ENCODE measurements at places on chromosomes 2 and 18. TPM values are rescaled to one million over a fixed set of nuclear protein-coding genes. Genes with fewer than 3 reads are reported as not detected.

GRCh38 chr2:108958002-108958401 is 31.0 kb downstream of the EDAR start:
- no peak overlapping the region for H3K4me3 ChIP-seq
- H3K27me3 ChIP-seq, result no peaks in the 10 kb centered on the region
- DNase-seq, result no peak
- H3K36me3 ChIP-seq, result no peaks in the 10 kb centered on the region

GRCh38 chr18:62880673-62881364 is 165.5 kb downstream of the PHLPP1 start:
- H3K27me3 ChIP-seq, result no peaks in the 10 kb centered on the region
- no peak overlapping the region for H3K4me3 ChIP-seq
- H3K27ac ChIP-seq, result no peak overlapping the region
- no peak for DNase-seq
- H3K4me1 ChIP-seq, result no peaks in the 10 kb centered on the region

Gene REG1B
- polyA plus RNA-seq, result not detected

Gene NEB
- polyA plus RNA-seq, result 0.21 TPM

DNA sequence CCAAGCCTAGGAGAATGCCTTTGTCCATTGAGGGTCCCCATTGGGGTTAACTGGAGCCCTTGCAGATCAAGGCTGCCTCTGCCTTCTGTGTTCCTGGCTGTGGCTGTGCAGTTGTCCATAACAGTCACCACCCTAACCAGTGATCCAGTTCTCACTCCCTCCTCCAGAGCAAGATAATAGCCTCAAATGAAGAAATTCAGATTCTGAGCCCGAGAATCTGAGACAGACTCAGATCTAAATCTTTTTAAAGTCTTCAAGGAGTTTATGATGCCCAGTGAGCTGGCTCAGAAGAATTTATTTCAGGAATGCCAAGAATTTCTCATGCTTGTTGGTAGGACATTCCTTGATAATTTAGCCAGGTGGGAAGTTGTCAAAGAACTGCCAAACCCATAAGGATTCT is 44.3 kb upstream of the RAB6C start:
- H3K27ac ChIP-seq, result no peak overlapping the region
- H3K36me3 ChIP-seq, result no peaks in the 10 kb centered on the region
- no peaks in the 10 kb centered on the region for H3K27me3 ChIP-seq
- no peak overlapping the region for H3K4me3 ChIP-seq

Gene HOXD13
- polyA plus RNA-seq, result not detected

- H3K4me1 ChIP-seq, result peaks cover 14% of the 10 kb centered on the region
- DNase-seq, result peak; percentile 8
- H3K27ac ChIP-seq, result no peak overlapping the region
- no peak overlapping the region for H3K4me3 ChIP-seq
- no peaks in the 10 kb centered on the region for H3K36me3 ChIP-seq
These were observed 38.7 kb upstream of the HAAO start for GRCh38 chr2:42830922-42831574.

DNA sequence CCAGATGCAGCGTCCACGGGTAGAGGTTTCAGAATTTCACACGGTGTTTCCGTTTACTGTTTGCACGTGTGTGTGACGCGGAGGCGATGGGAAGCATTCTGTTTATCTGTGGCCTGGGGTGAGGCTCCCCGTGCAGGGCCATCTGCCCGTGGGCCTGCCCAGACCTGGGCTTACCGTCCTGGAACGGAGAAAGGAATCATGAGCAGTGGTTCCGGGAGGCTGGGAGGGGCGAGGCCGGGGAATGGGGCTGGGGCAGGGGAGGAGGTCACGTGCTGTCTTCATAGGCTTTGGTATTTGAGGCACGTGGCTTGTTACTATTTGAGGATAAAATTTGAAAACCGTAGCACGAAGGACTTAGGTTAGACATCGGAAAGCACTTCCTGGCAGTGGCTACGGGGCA is 77.9 kb downstream of the RTP5 start:
- H3K27ac ChIP-seq, result no peak overlapping the region
- no peak overlapping the region for H3K4me3 ChIP-seq
- DNase-seq, result no peak
- peaks cover 3% of the 10 kb centered on the region for H3K4me1 ChIP-seq
- no peaks in the 10 kb centered on the region for H3K36me3 ChIP-seq

GRCh38 chr2:8121826-8122513 is 559.9 kb upstream of the ID2 start:
- no peak overlapping the region for H3K4me3 ChIP-seq
- no peak overlapping the region for H3K27ac ChIP-seq
- peaks cover 13% of the 10 kb centered on the region for H3K4me1 ChIP-seq
- no peaks in the 10 kb centered on the region for H3K36me3 ChIP-seq

Gene RAB6D
- polyA plus RNA-seq, result not detected

Gene APLF
- 2.2 TPM for polyA plus RNA-seq

GRCh38 chr2:110198016-110198415 is 6.8 kb downstream of the NPHP1 start:
- no peak overlapping the region for H3K4me3 ChIP-seq
- H3K4me1 ChIP-seq, result no peaks in the 10 kb centered on the region
- DNase-seq, result no peak
- H3K36me3 ChIP-seq, result no peaks in the 10 kb centered on the region

DNA sequence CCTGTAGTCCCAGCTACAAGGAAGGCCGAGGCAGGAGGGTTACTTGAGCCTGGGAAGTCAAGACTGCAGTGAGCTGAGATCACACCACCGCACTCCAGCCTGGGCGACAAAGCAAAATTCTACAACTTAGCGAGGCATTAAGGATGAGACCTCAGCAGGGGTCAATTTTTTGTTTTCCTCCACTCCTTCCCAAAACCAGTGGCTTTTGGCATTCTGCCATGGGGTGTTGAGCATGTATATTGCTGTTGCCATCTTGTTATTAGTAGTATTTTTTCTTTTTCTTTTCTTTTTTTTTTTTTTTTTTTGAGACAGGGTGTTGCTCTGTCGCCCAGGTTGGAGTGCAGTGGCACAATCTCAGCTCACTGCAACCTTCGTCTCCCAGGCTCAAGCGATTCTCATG is 8.9 kb upstream of the GIGYF2 start:
- H3K27ac ChIP-seq, result no peak overlapping the region
- no peaks in the 10 kb centered on the region for H3K36me3 ChIP-seq
- DNase-seq, result no peak
- no peak overlapping the region for H3K4me3 ChIP-seq
- H3K27me3 ChIP-seq, result no peaks in the 10 kb centered on the region
- H3K4me1 ChIP-seq, result peaks cover 1% of the 10 kb centered on the region

- no peak overlapping the region for H3K4me3 ChIP-seq
- H3K27ac ChIP-seq, result no peak overlapping the region
These were observed 1106.4 kb upstream of the ZEB2 start for GRCh38 chr2:145626301-145626700.

- H3K36me3 ChIP-seq, result no peaks in the 10 kb centered on the region
- H3K4me1 ChIP-seq, result no peaks in the 10 kb centered on the region
- no peak for DNase-seq
- H3K4me3 ChIP-seq, result no peak overlapping the region
- no peak overlapping the region for H3K27ac ChIP-seq
These were observed 7.0 kb downstream of the GPR35 start for GRCh38 chr2:240632306-240632721.

Gene ANKRD23
- polyA plus RNA-seq, result 6.4 TPM

DNA sequence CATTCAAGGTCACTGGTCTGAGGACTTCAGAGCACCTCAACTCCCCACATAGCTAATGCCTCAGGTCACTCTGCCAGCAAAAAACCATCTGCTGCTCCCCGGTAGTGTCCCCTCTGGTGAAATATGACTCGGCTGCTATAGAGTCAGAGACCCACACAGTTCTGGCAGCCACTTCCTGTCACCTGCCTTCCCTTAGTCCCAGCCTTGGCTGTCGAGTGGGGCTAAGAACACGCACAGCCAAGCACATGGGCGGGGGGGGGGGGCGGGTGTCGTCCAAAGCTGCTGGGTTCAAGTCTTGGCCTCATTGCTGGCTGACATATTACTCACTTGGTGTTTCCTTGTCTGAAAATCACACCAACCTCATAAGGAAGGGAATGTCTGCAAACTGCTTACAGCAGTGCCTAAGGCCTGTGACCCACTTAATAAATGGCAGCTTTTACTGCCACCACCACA is 37.5 kb downstream of the POLR1A start:
- no peak overlapping the region for H3K27ac ChIP-seq
- H3K27me3 ChIP-seq, result no peaks in the 10 kb centered on the region
- H3K4me3 ChIP-seq, result no peak overlapping the region

DNA sequence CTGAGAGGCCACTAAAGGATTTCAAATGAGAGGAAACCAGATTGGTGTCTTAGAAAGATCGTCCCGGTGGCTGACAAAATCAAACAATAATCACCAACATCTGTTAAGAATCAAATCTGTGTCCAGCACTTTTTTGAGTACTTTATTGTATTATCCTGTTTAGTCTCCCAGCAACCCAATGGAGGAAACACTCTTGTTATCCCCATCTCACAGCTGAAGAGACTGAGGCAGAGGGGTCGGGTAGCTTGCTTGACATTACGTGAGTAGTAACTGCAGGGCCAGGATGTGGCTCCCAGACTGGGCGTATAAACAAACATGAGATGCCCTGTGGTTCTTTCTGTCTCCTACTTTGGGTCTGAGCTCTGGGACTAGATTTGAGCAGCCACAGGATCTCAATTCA is 76.0 kb downstream of the KLHL29 start:
- H3K27ac ChIP-seq, result no peak overlapping the region
- no peak overlapping the region for H3K4me3 ChIP-seq
- H3K4me1 ChIP-seq, result no peaks in the 10 kb centered on the region
- no peaks in the 10 kb centered on the region for H3K36me3 ChIP-seq
- no peak for DNase-seq
- H3K27me3 ChIP-seq, result no peaks in the 10 kb centered on the region

DNA sequence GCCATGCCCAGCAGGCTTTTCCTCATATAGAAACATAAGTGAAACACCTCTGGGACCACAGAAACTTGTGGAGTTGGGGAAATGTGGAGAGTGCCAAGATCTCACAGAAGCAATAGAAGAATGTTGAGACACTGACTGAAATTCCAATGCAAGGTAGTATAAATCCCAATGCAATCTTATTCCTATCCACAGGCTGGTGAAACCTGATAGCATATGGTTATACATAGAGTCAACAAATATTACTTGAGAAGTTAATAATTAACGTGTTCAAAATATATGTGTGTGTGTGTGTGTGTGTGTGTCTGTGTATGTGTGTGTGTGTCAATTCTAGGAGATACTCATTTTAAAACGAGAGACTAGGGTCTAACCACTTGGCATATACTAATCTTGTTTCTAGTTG is 776.8 kb upstream of the ACVR2A start:
- H3K27me3 ChIP-seq, result no peaks in the 10 kb centered on the region
- DNase-seq, result no peak
- H3K4me3 ChIP-seq, result no peak overlapping the region
- no peak overlapping the region for H3K27ac ChIP-seq
- H3K36me3 ChIP-seq, result no peaks in the 10 kb centered on the region
- no peaks in the 10 kb centered on the region for H3K4me1 ChIP-seq

- no peaks in the 10 kb centered on the region for H3K27me3 ChIP-seq
- DNase-seq, result no peak
- no peaks in the 10 kb centered on the region for H3K36me3 ChIP-seq
- no peaks in the 10 kb centered on the region for H3K4me1 ChIP-seq
- H3K4me3 ChIP-seq, result no peak overlapping the region
- no peak overlapping the region for H3K27ac ChIP-seq
These were observed 681.6 kb upstream of the KLHL29 start for GRCh38 chr2:22703286-22703920.

Gene SH3RF3
- 3.6 TPM for polyA plus RNA-seq

Gene CHRNG
- polyA plus RNA-seq, result not detected

Gene TUBB8B
- polyA plus RNA-seq, result 0.25 TPM

Gene GLB1L
- polyA plus RNA-seq, result 12.8 TPM

DNA sequence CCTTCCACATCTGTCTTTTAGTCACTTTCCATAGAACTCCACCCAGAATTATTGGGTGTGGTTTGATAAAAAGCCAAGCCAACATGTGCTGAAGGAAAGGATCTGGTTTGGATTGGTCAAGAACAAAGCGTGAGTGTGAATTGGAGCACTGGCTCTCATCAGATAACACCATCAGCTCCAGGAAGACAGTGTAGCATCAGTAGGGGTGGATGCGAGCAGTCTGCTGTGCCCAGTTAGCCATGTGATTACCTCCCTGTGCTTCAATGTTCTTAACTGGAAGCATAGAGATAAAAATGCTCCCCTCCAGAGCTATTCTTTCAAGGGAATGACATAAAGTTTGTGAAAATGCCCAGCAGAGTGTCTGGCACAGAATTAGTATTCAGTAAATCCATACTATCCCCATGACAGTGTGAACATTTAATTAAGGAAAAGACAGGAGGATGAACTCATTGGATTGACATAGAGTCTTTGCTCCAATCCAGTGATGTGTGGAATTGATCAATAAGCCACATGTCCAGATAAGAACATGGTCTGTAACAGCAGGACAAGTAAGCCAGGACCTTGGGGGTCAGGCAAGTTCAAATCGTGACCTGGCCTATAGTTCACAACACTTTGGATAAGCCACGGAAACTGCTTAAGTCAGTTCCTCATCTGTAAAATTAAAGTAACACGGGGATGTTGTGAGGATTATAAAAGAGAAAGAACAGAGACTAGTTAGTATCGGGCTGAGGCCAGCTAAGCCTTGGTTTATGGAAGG is 68.0 kb downstream of the FAM124B start:
- H3K27me3 ChIP-seq, result no peaks in the 10 kb centered on the region
- DNase-seq, result no peak
- no peaks in the 10 kb centered on the region for H3K36me3 ChIP-seq
- no peak overlapping the region for H3K4me3 ChIP-seq

Gene ASTL
- polyA plus RNA-seq, result 0.67 TPM

Gene AQP12B
- not detected for polyA plus RNA-seq

DNA sequence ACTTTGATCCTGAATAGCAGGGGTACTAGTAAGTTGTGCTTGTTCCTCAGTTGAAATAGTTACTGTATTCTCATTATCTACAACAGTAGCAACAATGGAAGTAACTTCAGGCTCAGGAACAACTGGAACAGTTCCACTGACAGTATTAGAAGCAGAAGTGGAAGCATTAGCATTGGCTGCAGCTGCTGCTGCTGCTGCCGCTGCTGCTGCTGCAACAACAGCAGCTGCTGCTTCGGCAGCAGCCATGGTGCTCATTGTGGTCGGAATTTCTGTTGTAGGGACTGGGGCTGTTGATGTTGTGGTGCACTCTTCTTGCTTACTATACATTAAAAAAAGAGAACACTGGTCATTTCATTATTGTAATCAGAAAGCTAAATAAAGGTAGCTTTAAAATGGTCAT is 40.8 kb downstream of the PRPF40A start:
- no peak for DNase-seq
- H3K4me3 ChIP-seq, result no peak overlapping the region
- H3K27ac ChIP-seq, result no peak overlapping the region

Gene GKN1
- not detected for polyA plus RNA-seq

GRCh38 chr2:224410946-224411561 is 9.1 kb upstream of the FAM124B start:
- no peaks in the 10 kb centered on the region for H3K4me1 ChIP-seq
- no peaks in the 10 kb centered on the region for H3K36me3 ChIP-seq
- DNase-seq, result no peak

DNA sequence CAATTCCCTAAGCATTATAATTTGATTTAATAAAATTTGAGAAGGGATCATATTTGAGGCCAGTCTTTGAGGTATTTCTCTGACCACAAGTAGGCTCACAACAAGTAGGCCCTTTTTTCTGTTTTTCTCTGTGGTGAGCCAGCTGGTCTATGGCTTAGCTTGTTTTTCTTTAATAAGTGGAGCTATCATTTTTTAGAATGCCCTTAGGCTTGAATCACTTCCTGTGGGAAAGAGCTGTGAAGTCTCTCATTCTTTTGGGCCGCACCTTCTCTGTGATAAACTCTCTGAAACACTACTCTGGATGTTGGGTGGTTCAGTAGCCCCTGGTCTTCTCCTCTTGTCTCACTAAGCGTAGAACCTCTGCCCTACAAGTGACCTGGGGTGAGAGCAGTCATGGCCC is 235.9 kb downstream of the SUCLG1 start:
- no peak overlapping the region for H3K27ac ChIP-seq
- no peaks in the 10 kb centered on the region for H3K27me3 ChIP-seq
- H3K4me3 ChIP-seq, result no peak overlapping the region
- DNase-seq, result no peak
- no peaks in the 10 kb centered on the region for H3K36me3 ChIP-seq
- no peaks in the 10 kb centered on the region for H3K4me1 ChIP-seq

All from ovary (tissue), 10 donors.